Astrocyte (in vitro differentiated cells and primary cell): ENCODE measurements at places on chromosomes 1 and 21. TPM values are rescaled to one million over a fixed set of nuclear protein-coding genes. Genes with fewer than 3 reads are reported as not detected.

DNA sequence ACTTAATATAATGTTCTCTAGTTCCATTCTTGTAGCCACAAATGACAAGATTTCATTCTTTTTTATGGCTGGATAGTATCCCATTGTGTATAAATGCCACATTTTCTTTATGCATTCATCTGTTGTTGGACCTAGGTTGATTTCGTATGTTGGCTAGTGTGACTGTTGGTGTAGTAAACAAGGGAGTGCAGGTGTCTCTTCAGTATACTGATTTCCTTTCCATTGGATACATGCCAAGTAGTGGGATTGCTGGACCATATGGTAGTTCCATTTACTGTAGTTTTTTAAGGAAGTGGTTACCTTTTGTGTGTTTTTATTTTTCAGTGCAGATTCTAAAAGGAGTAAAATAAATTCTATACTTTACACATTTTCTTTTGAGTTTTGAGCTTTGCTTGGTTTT is 5.7 kb downstream of the PARK7 start:
- no peak for DNase-seq

GRCh38 chr1:6783936-6784559 is 1.2 kb upstream of the CAMTA1 start:
- DNase-seq: no peak

GRCh38 chr1:55380355-55380970 is 165.3 kb upstream of the USP24 start:
- no peak for DNase-seq

DNA sequence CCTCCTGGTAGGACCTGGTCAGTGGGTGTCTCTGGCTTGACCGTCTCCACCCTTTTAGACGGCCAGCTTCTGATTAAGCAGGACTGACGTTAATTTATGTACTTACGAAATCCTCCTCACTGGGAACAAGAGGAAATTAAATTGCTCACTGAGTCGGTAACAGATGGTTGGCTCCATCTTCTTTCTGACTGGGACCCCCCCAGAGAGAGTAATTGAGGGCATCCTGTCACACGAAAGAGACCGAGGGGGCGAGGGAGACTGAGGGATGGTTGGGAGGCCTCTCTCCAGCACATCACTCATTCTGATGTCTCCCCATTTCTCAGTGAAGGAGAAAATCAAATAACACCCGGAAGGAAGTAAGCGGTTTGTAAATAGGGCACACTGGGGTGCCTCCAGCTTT is 104.8 kb downstream of the OMA1 start:
- no peak for DNase-seq

- no peak for DNase-seq
Observed at GRCh38 chr1:178594133-178594532, 81.2 kb downstream of the TEX35 start.

DNA sequence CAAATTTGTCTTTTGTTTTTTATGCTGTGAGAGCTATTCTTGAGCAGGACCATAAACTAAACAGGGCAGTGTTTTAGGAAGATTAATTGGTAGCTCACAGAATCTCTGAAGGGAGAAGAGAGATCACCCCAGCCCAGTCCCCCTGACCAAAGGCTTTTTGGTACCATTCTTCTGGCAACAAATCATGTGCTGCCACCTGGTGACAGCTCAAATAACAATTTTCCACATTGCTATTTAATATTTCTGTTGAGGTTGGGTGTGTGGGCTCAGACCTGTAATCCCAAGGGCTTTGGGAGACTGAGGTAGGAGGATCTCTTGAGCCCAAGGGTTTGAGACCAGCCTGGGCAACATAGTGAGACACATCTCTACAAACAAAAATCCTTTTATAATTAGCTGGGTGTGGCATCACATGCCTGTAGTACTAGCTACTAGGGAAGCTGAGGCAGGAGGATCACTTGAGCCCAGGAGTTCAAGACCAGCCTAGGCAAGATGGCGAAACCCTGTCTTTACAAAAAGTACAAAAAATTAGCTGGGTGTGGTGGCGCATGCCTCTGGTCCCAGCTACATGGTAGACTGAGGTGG is 2.2 kb upstream of the TESK2 start:
- DNase-seq: no peak

GRCh38 chr1:173580071-173580470 is 22.8 kb downstream of the SLC9C2 start:
- DNase-seq: no peak

Gene LAD1
- 0.29 and 1.2 TPM in 2 replicates for total RNA-seq

- no peak for DNase-seq
Observed at GRCh38 chr1:53061123-53061858, 722 bp upstream of the PODN start.

- no peak for DNase-seq
Observed at GRCh38 chr1:13435458-13435857, 25.2 kb downstream of the PRAMEF20 start.

DNA sequence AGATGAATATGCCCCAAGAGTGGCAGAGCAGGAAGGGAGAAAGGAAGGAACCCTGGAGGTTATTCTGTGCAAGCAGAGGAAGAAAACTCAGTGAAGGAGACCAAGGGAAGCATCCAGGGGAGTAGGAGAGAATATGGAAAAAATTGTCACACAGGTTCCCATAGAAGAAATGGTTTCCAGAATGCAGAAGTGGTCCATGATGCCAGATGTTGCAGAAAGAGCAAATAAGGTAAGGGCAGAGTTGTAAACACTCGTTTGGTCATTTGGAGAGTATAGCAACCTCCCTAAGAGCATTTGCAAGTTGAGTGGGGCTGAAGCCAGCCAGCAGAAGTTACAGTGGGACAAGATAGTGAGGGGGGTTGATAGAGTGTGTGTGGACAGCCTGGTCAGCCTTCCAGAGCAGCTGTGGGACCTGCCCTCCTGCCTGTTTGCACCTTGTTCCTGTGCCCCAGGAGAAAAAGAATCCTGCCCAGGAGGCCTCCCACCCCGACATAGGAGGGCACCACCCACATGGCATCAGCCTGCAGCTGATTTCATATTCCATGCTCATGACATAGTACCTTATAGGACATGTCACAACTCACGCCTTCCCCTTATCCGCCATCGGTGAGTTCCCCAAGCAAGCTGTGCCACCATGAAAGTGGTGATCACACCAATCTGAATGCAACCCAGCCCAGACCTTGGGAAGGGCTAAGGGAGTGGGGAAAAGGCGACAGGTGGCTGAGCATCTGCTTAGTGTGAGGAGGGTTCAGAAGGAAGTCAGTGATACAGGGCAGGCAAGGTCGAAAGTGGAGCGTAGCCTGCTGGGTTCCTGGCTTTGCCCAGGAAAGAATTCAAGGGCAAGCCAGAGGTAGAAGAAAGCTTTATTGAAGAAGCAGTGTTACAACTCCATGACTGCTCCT is 8.2 kb upstream of the NEK2 start:
- no peak for DNase-seq

GRCh38 chr1:55506740-55507577 is 291.8 kb upstream of the USP24 start:
- DNase-seq: no peak

GRCh38 chr1:80218112-80218511 is 1211.6 kb upstream of the ADGRL4 start:
- DNase-seq: peak; percentile 18

GRCh38 chr1:117826540-117827078 is 102.8 kb downstream of the GDAP2 start:
- peak; percentile 91 for DNase-seq

Gene RNF186
- total RNA-seq: not detected in 2 replicates

DNA sequence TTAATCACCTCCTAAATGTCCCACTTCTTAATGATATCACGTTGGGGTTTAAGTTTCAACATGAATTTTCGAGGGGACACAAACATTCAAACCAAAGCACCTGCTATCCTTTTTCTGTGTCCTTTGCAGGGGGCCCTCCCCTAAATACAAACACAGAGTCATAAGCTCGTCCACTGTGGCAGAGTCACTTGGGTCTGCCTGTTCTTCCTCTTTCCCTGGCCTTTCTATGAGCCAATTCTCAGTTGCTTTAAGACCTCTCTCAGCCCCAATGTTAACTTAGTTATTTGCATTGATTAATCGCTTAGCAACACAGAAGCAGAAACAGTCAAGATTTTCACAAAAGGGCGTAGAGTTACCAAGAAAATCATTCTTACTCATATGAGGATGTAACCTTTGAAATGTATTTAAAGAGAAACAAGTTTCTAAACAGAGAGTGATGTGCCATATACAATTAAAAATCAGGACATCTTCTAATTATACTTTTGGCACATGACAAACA is 14.9 kb downstream of the APCS start:
- DNase-seq: no peak

Gene NT5C1A
- total RNA-seq: 0.20 TPM in 1 of 2 replicates, not detected in the other

Gene CNKSR1
- total RNA-seq: 4.2 and 5.0 TPM in 2 replicates

- DNase-seq: no peak
Observed at GRCh38 chr1:119219711-119220110, 79.3 kb upstream of the WARS2 start.

GRCh38 chr1:26438041-26438440 is 5.9 kb downstream of the DHDDS start:
- no peak for DNase-seq

- DNase-seq: no peak
Observed at GRCh38 chr21:40853956-40854688, 7.2 kb upstream of the DSCAM start.

- no peak for DNase-seq
Observed at GRCh38 chr1:175272361-175272760, 79.8 kb upstream of the KIAA0040 start.

GRCh38 chr1:16117936-16118335 is 37.9 kb downstream of the EPHA2 start:
- no peak for DNase-seq

- DNase-seq: no peak
Observed at GRCh38 chr1:15188130-15188524, 34.6 kb downstream of the TMEM51 start.

- no peak for DNase-seq
Observed at GRCh38 chr1:110675060-110675791, 486 bp upstream of the KCNA3 start.

DNA sequence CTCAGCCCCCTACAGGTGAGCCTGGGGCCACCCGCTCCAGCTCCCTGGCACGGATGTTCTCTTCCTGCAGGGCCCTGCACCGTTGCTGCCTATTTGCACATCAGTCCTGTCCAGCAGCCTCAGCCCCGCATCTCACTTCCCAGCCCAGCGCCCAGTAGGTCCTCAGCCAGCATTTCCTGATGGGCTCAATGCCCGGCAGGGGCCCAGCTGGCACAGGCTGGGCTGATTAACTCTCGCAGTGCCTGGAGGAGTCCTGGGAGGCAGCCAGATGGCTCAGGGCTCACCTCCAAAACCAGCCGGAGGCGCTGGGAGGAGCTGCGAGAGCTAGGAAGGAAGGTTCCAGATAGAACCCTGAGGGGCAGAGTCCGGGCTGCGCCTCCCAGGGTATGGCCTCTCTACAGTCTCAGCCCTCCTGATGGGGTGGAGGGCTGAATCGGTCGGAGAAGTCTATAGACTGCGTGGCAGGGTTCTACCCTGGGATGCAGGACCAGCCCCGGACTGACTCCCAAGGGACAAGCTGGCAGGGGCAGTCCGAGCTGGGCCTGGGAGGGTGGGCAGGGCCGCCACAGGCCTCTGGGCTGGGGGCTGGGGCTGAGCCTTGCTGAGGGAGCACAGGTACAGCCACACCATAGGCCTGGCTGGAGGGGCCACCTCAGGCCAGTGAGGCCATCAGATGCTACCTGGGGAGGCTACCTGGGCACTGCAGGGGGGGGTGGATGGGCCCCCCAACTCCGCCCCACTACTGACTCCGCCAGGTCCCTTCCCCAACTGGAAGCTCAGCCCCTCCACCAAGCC is 19.2 kb upstream of the CLSTN1 start:
- no peak for DNase-seq

DNA sequence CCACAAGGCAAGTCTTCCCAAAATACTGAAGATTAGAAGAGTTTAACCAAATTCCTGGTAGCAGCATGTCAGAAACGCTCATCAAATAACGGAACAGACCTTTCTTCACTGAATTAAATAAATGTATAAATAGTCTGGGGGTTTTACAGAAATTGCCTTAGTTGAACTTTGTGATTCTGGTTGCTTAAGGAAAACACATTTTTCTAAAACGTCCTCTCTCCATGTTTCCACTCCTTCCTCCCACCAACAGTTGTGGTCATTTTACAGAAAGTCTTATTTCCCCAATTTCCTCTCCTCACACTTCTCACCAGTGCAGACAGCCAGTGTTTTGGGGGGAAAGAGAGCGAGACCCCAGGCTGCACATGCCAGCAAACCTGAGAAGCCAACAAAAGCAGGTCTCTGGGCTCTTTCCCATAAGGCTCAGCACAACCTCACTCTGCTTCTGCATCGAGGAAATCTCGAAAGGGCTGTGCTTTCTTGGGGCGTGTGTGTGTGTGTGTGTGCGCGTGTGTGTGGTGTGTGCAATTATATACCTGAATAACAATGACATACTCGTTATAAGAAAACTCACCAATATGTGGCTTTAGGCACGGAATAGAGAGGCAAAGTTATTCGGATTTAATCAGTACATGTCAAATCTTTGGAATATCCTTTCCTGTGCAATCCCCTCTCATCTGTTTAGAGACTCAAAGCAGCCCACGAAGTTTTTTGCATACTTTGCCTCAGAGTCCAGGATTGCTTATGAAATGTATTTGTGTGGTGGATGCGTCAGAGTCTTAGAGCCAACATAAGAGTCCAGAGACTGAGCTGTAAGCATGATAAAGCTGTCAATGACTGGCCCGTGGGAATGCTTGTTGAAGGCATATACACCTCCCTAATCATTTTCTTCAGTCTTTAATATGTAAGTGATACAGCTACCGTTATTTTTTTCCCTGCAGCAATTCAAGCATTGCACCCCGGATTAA is 2.0 kb downstream of the KCNJ15 start:
- peak; percentile 91 for DNase-seq

Gene IL24
- total RNA-seq: not detected in 2 replicates

GRCh38 chr21:32878661-32879060 is 107.1 kb upstream of the PAXBP1 start:
- no peak for DNase-seq

Gene WNT3A
- total RNA-seq: not detected in 2 replicates

Gene LORICRIN
- not detected in 2 replicates for total RNA-seq

- no peak for DNase-seq
Observed at GRCh38 chr1:220044678-220045355, 1.5 kb downstream of the EPRS1 start.

Gene GSTM5
- total RNA-seq: not detected in 2 replicates

- DNase-seq: no peak
Observed at GRCh38 chr1:204514828-204515227, 1.4 kb upstream of the MDM4 start.

- peak; percentile 43 for DNase-seq
Observed at GRCh38 chr21:35226328-35226727, 177.2 kb upstream of the RUNX1 start.

Gene CHI3L2
- total RNA-seq: 0.65 TPM in 1 of 2 replicates, not detected in the other

DNA sequence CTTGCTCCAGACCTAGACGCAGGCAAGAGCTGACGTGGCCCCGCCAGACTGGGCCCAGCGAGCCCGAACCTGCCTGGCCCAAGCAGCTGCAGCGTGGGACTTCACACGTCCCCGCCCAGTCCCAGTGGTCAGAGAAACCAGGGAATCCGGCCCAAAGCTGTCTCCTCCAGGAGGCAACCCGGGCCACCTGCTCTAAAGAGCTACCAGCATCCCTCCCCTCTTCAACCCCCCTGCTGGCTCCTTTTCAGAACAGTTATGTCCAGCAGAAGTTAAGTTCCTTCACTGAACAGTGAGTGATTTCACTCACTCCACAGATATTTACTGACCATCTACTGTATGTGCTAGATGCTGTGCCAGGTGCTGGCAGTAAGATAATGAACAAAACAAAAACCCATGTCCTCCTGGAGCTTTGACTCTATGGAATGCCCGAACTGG is 2.1 kb upstream of the EFNA1 start:
- no peak for DNase-seq
